ENCODE measurements at places on chromosomes 6 and 20. TPM values are rescaled to one million over a fixed set of nuclear protein-coding genes. Genes with fewer than 3 reads are reported as not detected.
A peak's percentile ranks its signal among the peaks of the same experiment; 100 is the strongest.

DNA sequence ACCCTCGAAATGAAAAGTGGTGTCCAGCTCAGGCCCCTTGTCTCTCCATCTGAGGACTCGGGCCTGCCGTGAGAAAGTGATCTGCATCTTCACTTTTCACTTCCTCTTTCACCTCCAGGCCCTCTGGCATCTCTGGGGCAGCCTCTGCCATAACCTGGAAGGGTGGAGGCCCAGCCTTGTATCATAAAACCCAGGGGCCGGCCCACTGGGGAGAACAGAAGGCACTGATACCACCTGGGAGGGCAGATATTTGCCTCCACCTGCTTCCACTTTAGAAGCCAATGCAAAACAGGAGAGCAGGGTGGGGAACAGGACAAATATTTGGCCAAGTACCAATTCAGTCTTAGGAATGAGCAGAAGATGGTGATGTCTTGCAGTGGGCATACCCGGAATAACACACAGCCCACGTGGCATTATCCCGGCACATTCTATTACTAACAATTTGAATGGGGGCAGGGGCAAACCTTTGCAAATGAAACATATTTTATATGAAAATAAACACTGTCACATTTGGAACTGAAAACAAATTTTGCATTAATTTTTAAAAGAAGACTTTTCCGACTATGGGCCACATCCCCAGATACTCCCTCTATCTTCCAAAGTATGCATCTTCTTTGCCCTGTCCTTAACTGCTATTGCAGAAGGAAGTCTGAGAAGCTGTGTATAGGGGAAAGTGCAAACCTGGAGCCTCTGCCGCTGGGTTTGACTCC, 69.2 kb upstream of the TBC1D7 start:
- H3K4me1 ChIP-seq, result peaks cover 14% of the 10 kb centered on the region
- no peaks in the 10 kb centered on the region for H3K27me3 ChIP-seq
- H3K36me3 ChIP-seq, result no peaks in the 10 kb centered on the region
- no peak overlapping the region for H3K4me3 ChIP-seq

The CST2 gene
- total RNA-seq, result 0.80 TPM

GRCh38 chr6:13188306-13188705, 140.0 kb downstream of the TBC1D7 start:
- H3K27me3 ChIP-seq, result no peaks in the 10 kb centered on the region
- no peaks in the 10 kb centered on the region for H3K4me1 ChIP-seq
- no peak overlapping the region for H3K4me3 ChIP-seq
- no peaks in the 10 kb centered on the region for H3K36me3 ChIP-seq

DNA sequence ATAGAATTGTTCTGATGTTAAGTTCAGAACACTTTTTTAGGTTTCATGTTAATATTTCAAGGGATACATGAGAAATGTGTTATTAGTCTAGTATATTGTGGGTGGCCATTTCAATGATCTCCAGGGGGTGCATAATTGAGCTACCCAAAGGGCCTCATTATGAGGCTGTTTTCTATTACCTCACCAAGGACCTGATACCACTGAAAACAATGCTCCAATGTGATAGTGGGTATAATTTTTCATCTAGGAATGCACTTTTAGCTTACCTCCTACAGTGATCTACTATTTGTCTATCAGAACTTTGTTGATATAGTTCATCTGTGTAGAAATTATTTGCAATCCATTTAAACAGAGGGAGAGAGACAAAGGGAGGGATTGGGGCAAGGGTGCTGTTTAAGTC, 106.8 kb upstream of the HS3ST5 start:
- H3K4me3 ChIP-seq, result no peak overlapping the region
- H3K27me3 ChIP-seq, result no peaks in the 10 kb centered on the region
- DNase-seq, result no peak
- no peak overlapping the region for H3K27ac ChIP-seq

DNA sequence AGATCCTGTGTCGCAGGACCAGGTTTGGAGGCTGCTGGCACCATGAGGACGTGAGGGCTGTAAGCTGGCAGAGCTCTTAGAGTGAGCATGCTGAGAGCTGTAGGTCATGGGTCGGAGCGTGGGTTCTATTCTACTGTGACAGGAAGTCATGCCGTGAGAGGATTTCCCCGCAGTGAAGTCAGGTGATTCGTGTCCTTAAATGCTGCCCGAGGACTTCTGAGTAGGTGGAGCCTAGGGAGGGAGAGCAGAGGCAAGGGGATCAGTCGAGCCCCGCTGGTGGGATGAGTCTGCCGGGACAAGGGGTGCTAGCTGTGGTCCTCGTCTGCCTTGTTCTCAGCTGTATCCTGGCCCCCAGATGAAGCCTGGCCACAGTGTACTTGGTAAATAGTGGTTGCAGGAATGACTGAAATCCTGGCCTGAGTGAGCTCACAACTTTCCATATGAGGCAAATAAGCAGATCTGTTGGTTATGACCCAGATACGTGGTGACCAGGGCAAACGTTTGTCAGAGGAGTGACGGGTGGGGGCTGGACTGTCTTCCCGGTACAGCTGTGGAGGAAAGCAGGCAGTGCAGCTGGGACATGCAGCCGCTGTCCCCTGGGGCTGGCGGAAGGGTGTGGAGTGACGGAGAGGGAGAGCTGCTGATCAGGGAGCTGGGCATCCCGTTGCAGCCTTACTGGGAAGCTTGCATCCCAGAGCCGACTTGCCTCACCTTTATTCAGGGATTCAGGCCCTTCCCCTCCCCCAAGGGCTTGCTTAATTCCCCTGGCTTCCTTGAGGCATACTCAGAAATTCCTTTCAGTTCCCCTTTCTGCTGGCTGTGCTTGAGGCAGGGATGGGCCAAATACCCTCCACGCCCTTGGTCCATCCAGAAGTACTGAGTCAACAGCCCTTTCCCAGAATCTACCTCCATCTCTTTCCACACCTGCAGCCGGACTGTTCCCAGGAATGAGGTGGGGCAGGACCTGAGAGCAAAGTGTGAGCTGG, 250.9 kb upstream of the RREB1 start:
- H3K4me1 ChIP-seq, result no peaks in the 10 kb centered on the region
- H3K4me3 ChIP-seq, result no peak overlapping the region
- peak overlapping the region; percentile 84 for H3K27ac ChIP-seq
- no peaks in the 10 kb centered on the region for H3K36me3 ChIP-seq
- no peaks in the 10 kb centered on the region for H3K27me3 ChIP-seq

- H3K36me3 ChIP-seq, result no peaks in the 10 kb centered on the region
- H3K4me1 ChIP-seq, result no peaks in the 10 kb centered on the region
- no peaks in the 10 kb centered on the region for H3K27me3 ChIP-seq
- DNase-seq, result no peak
Observed at GRCh38 chr20:57772349-57772964, 62.6 kb upstream of the PMEPA1 start.

- DNase-seq, result no peak
- no peak overlapping the region for H3K27ac ChIP-seq
- no peaks in the 10 kb centered on the region for H3K36me3 ChIP-seq
- H3K4me1 ChIP-seq, result no peaks in the 10 kb centered on the region
- H3K4me3 ChIP-seq, result no peak overlapping the region
Observed at GRCh38 chr6:23790756-23791155, 335.3 kb upstream of the NRSN1 start.

The C20orf204 gene
- total RNA-seq, result 0.29 TPM

The TP53TG5 gene
- not detected for total RNA-seq

- H3K36me3 ChIP-seq, result no peaks in the 10 kb centered on the region
- no peaks in the 10 kb centered on the region for H3K27me3 ChIP-seq
- H3K27ac ChIP-seq, result no peak overlapping the region
- DNase-seq, result no peak
- no peak overlapping the region for H3K4me3 ChIP-seq
- H3K4me1 ChIP-seq, result no peaks in the 10 kb centered on the region
Observed at GRCh38 chr6:122147291-122147690, 252.2 kb upstream of the HSF2 start.

DNA sequence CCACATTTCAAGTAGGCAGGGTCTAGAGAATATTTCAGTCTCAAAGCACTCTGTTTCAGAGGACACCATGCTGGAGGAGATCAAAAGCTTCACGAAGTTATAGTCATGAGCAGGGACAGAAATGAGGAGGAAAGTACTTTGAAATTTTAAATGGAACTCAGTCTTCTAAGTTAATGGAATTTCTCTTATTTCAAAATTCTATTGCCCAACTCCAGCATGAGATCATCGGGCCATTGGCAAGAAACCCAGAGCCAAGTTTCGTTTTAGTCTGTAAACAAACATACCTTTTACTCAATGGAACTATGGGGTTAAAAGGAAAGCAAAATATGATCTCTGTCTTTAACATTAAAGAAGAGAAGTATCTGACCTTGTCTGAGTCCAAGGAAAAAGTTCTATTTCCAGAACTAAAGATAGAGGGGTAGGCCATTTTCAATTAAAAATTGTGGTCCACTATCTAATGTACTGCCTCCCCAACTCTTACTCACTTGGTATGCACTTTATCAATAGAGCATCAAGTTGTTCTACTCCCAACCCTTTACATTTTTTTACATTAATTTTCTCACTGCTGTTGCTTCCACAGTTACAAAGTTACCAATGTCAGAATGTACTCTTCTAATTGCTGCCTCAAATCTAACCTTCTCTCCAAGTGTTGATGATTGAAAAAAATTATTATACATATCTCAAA, 235.3 kb upstream of the NRSN1 start:
- no peak overlapping the region for H3K4me3 ChIP-seq
- no peaks in the 10 kb centered on the region for H3K36me3 ChIP-seq
- no peaks in the 10 kb centered on the region for H3K27me3 ChIP-seq
- no peak overlapping the region for H3K27ac ChIP-seq

- no peak for DNase-seq
- no peaks in the 10 kb centered on the region for H3K27me3 ChIP-seq
- H3K36me3 ChIP-seq, result no peaks in the 10 kb centered on the region
Observed at GRCh38 chr6:169854083-169854725, 102.8 kb downstream of the ERMARD start.

The ADGRF1 gene
- total RNA-seq, result not detected

DNA sequence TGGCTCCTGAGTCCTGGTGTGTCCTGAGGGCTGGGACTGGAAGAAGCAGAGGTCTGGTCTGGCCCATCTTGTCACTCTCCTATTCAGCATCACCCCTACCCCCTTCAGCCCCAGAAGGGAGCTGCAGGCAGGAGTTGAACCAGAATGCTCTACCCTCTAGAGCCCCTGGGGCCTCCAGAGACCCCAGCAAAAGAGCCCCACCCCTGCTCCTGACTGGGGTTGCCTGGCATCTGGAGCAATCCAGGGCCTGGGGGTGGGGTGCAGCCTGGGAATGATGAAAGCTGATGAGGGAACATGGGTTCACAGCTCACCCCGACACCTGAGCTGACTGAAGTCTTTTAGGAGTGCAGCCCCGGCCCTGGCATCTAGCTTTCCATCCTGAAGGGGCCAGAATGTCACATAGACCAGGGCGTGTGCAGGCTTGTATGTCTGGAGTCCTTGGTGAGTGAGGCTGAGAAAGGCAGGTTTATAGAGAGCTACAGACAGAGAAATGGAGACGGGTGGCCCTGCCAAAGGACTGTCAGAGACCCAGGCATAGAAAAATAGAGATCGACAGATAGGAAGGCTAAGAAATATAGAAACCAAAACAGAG, 12.2 kb downstream of the FGD2 start:
- no peaks in the 10 kb centered on the region for H3K36me3 ChIP-seq
- no peaks in the 10 kb centered on the region for H3K27me3 ChIP-seq
- DNase-seq, result no peak
- H3K4me3 ChIP-seq, result no peak overlapping the region
- peaks cover 18% of the 10 kb centered on the region for H3K4me1 ChIP-seq

- no peaks in the 10 kb centered on the region for H3K4me1 ChIP-seq
- H3K27ac ChIP-seq, result no peak overlapping the region
- no peak for DNase-seq
- H3K36me3 ChIP-seq, result no peaks in the 10 kb centered on the region
Observed at GRCh38 chr20:51807720-51808250, 5.5 kb upstream of the SALL4 start.

GRCh38 chr6:134676307-134677281, 273.3 kb downstream of the ALDH8A1 start:
- DNase-seq, result no peak
- no peak overlapping the region for H3K4me3 ChIP-seq
- no peaks in the 10 kb centered on the region for H3K4me1 ChIP-seq
- H3K27me3 ChIP-seq, result no peaks in the 10 kb centered on the region
- no peak overlapping the region for H3K27ac ChIP-seq
- no peaks in the 10 kb centered on the region for H3K36me3 ChIP-seq

- no peaks in the 10 kb centered on the region for H3K4me1 ChIP-seq
- peak; percentile 4 for DNase-seq
- H3K4me3 ChIP-seq, result no peak overlapping the region
- H3K27ac ChIP-seq, result no peak overlapping the region
Observed at GRCh38 chr20:32191873-32192272, 15.7 kb downstream of the PLAGL2 start.

- H3K36me3 ChIP-seq, result no peaks in the 10 kb centered on the region
- H3K27ac ChIP-seq, result no peak overlapping the region
- H3K27me3 ChIP-seq, result no peaks in the 10 kb centered on the region
- no peak for DNase-seq
- peaks cover 7% of the 10 kb centered on the region for H3K4me1 ChIP-seq
- no peak overlapping the region for H3K4me3 ChIP-seq
Observed at GRCh38 chr6:16396497-16397319, 158.3 kb downstream of the GMPR start.

The TTLL9 gene
- not detected for total RNA-seq

- no peaks in the 10 kb centered on the region for H3K36me3 ChIP-seq
- H3K4me1 ChIP-seq, result no peaks in the 10 kb centered on the region
- no peak overlapping the region for H3K4me3 ChIP-seq
Observed at GRCh38 chr20:36856691-36857635, 19.0 kb upstream of the TLDC2 start.

GRCh38 chr6:125859727-125860126, 69.0 kb downstream of the NCOA7 start:
- no peak overlapping the region for H3K27ac ChIP-seq
- no peaks in the 10 kb centered on the region for H3K36me3 ChIP-seq
- H3K27me3 ChIP-seq, result no peaks in the 10 kb centered on the region
- no peak overlapping the region for H3K4me3 ChIP-seq
- DNase-seq, result no peak

GRCh38 chr20:10658051-10658823, 15.6 kb downstream of the JAG1 start:
- no peaks in the 10 kb centered on the region for H3K36me3 ChIP-seq
- no peaks in the 10 kb centered on the region for H3K4me1 ChIP-seq
- no peaks in the 10 kb centered on the region for H3K27me3 ChIP-seq
- no peak overlapping the region for H3K4me3 ChIP-seq

The CCN5 gene
- 1.0 TPM for total RNA-seq

The PRSS35 gene
- total RNA-seq, result not detected

- no peaks in the 10 kb centered on the region for H3K36me3 ChIP-seq
- no peaks in the 10 kb centered on the region for H3K27me3 ChIP-seq
- DNase-seq, result no peak
- H3K27ac ChIP-seq, result no peak overlapping the region
- no peak overlapping the region for H3K4me3 ChIP-seq
Observed at GRCh38 chr6:124539096-124539495, 423.1 kb upstream of the RNF217 start.

DNA sequence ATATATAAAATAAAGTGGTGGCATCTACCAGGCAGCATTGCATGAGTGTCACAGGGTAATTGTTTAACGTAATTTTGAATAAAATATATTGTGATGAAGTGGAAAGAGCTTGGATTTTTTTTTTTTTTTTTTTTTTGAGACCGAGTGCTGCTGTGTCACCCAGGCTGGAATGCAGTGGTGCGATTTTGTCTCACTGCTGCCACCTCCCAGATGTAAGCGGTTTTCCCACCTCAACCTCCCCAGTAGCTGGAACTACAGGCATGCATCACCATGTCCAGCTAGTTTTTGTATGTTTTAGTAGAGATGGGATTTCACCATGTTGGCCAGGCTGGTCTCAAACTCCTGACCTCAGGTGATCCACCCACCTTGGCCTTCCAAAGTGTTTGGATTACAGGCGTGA, 81.1 kb upstream of the SMIM8 start:
- peaks cover 4% of the 10 kb centered on the region for H3K36me3 ChIP-seq
- no peak overlapping the region for H3K4me3 ChIP-seq
- H3K27me3 ChIP-seq, result no peaks in the 10 kb centered on the region

- DNase-seq, result no peak
- no peaks in the 10 kb centered on the region for H3K27me3 ChIP-seq
- H3K4me1 ChIP-seq, result no peaks in the 10 kb centered on the region
- H3K27ac ChIP-seq, result no peak overlapping the region
Observed at GRCh38 chr6:35445691-35446090, 6.4 kb upstream of the FANCE start.

Data from right lobe of liver (tissue), 6 donors.